ENCODE measurements at places on chromosomes 3 and 15.

DNA sequence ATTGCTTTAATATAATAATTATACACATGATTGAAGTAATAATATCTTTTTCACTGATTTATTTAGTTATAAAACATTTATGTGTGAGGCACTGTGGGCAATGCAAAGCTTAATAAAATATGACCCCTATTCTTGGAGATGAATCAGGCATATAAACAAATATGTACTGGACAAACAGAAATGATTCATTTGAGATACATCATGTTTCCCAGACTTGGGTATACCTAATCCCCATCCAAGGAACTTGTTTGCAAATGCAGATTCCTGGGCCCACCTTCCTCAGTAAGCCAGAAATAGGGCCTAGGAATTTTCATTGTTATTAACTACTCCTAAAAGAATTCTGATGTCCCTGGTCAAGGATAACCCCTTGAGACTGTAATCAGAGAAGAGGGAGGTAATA, 184.2 kb downstream of the CHL1 start:
- DNase-seq = no peak

GRCh38 chr3:102192575-102192974, 242.2 kb upstream of the ZPLD1 start:
- no peak for DNase-seq

DNA sequence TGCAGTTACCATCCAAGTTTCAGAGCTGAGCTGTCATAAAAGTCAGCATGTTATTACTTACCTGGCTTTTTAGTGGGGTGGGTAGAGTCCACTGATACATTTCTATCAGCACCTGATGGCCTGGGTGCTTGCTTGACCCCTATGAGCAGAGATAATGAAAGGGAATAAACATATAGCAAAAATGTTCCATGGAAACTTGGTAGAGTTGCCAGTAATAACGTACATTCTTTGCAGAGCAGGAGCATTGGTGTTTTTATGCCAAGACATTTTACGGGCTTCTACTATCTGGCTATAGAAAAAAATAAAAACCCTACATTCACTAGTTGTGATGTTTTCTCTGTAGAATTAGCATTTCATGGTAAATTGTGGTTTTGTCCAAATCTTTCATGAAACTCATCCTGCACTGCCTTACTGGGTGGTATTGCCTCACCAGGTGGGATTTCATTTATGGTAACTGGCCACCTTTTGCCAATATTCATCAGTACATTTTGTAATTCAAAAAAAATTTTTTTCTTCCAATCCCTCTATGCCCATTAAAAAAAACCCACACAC, 70.9 kb downstream of the TFG start:
- no peak for DNase-seq

- DNase-seq = no peak
These were observed 47.1 kb downstream of the PARP14 start for GRCh38 chr3:122727766-122728165.

GRCh38 chr3:134067531-134068161, 37.9 kb upstream of the SLCO2A1 start:
- DNase-seq = no peak
